ENCODE measurements at places on chromosomes 12 and 14.

DNA sequence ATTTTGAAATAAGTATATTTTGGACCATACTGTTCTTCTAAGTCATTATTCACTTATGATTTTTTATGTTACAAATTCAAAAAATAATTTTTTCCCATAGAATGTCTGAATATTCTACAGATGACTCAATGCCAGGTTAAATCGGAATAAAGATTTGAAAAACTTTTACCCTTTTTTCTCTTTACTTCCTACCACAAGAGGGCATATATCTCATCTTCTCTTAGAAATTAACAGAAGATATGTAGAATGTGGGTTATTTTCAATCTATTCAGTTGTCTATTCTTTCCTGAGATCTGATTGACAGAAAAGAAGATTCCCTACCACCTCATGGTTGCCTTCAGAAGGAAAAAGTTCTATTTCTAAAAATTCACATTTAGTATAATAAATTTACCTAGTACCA lies 53.0 kb upstream of the KITLG start:
- DNase-seq = peak; percentile 14

GRCh38 chr14:104882991-104883660 lies 18.1 kb downstream of the CEP170B start:
- no peak for DNase-seq

DNA sequence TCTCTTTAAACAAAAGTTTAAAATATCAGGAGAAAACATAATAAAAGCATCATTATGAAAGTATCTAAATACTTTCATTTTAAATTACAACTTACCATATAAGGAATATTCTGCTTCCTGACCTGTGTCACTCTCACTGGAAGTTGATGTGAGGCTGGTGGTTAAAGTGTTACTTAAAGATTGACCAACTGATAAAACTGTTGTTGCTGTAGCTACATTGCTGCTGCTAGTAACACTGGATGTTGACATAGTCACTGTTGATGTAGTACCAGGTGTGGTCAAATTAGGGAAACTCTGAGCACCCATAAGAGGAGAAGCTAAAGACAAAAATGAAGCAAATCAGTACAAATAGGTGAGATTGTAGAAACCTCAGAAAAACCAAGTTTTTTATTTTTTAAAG lies 79.9 kb downstream of the HECTD1 start:
- DNase-seq = no peak

GRCh38 chr14:103516426-103517173 lies 6.0 kb downstream of the CKB start:
- no peak for DNase-seq

DNA sequence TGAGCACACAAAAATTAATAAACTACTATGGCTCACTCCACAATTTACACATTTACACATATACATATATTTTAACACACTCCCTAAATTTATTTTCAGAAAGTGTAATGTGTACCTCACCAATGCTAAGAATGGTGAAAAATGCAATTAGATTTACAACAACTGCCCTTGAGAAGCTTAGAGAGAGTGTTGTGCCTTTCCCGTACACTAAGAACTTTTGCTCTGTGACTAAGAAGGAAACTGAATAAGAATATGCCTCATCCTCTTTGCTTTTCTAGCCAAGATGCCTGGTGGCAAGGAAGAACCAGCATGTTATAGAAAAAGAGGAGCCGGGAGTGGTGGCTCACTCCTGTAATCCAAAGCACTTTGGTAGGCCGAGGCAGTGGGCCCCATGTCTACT lies 62.3 kb downstream of the SINHCAF start:
- DNase-seq = no peak

GRCh38 chr14:89418452-89418851 lies 1.4 kb upstream of the FOXN3 start:
- no peak for DNase-seq

- DNase-seq = peak; percentile 43
Measured at GRCh38 chr12:29782871-29783772, 620 bp downstream of the TMTC1 start.

DNA sequence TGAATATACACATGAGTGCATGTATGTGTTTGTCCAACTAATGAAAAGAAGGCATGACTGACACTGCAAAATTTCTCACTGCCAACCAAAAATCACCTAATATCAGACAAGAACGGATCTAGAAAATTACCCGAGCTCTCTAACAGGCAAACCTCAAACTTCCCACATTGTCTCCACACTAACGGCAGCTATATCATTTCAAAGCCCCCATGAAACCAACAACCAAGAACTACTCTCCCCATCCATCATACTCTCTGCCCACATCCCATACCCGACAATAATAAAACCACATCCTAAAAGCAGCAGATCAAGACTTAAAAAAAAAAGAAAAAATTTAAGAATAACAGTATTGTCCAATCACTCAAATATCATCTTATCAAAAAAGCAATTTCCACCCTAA lies 227.1 kb downstream of the CEP128 start:
- DNase-seq = no peak

DNA sequence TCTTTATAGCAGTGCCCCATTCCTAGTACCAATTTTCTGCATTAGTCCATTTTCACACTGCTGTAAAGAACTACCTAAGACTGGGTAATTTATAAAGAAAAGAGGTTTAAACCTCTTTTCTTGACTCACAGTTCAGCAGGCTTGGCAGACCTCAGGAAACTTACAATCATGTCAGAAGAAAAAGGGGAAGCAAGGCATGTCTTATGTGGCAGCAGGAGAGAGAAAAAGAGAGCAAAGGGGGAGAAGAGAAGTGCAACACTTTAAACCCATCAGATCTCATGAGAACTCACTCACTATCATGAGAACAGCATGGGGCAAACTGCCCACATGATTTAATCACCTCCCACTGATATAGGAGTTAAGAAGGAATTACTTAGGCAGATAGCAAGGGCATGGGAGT lies 101.6 kb upstream of the PLEKHG7 start:
- no peak for DNase-seq

DNA sequence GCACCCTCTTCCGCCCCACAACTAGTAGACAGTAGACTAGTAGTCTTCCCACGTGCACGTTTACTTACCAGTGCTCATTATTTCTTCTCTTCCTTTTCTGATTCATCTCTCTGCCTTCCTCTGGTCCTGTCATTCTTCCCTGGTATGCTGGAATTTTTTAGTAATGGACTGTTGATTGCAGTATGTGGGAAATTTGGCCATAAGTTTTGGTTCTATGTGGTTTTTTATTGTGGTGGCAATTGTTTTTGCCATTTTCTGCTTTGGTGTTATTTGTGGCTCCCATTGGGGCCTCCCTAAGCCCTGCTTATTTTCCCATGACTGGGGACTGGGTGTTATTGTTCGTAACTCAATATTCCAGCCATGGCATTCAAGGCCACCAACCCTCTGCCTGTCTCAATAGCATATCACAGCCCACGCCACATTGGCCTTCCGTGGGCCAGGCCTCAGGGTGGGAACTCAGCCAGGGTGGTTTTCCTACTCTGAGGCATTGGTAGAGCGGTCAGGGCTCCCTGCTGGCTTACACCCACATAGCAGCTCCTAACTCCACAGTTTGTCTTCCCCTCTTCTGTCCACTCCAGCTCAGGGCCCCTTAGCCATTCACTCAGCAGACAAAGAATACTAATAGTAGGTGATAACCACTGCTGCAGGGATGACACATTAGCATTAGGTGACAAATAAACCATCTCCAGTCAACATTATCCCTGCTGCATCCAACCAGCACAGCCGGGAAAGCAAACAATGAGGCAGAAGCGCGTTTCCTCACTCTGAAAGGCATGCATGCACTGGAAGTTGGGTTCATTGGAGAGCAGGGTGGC lies 321.5 kb downstream of the CACNA1C start:
- peak; percentile 10 for DNase-seq

DNA sequence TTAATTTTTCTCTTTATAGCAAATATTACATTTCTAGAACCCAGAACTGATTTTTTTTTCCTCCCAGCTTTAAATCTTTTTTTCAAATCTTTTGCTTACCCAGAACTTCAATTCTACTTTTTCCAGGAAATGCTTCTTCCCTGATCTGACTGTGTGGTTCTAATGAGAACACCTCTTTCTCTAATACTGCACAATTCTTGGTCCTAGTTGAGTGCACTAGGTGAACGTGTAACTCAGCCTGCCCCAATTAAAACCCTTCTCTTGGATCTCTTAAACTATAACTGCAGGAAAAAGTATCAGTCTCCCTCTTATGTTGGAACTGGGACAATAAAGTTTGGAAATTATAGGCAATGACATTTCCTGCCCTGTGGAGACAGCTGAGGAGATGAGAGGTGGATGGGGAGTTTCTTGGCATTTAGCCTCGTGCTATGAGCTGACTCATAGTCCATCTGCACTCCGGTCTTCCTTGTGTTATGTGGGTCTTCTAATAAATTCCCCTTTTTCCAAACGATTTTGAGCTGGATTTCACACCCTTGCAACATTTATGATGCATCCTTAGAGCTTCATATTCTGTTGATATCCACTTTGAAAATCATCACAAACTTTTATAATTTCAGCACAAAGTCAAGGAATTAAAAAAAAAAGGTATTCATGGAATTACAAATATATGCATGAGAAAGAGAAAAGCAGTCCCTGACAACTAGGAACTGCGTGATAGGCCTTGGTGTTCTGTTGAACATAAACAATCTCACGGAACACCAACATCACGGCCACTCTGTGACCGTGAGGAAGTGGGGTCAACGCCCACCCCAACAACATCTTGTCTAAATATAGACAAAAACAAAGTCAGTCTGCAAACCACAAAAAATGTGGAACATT lies 52.4 kb downstream of the BRMS1L start:
- peak; percentile 93 for DNase-seq

DNA sequence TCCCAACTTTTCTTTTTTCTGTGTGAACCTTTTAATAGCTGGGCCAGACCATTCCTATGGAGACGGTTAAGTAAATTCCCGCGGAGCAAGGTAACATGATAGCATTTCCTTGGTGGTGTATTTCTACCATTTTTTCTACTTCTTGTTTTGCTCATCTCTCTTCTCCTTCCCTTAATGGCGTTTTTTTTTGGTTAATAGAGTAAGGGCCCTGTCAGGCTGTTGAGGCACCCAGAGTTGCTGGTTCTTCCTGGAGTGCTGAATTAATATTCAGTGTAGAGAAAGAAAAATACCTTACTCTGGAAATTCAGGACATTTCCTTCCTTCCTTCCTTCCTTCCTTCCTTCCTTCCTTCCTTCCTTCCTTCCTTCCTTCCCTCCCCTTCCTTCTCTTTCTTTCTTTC lies 137.6 kb downstream of the KTN1 start:
- DNase-seq = no peak

DNA sequence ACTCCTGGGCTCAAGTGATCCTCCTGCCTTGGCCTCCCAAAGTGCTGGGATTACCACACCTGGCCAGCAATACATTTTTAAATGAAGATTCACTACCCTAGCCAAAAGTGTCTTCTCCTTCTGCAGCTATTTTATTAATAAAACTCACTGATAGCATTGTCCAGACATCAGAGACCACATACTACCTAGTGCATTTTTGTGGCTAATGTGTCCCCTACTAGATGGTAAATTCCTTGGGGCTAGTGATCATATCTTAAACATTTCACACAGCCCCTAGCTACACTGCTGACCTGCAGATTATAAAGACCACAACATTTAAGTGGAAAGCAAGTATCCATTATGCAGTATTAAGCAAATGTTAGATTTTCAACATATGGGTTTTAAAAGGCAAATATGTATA lies 17.0 kb downstream of the DTD2 start:
- no peak for DNase-seq

GRCh38 chr12:24997496-24997895 lies 48.6 kb upstream of the BCAT1 start:
- peak; percentile 8 for DNase-seq

DNA sequence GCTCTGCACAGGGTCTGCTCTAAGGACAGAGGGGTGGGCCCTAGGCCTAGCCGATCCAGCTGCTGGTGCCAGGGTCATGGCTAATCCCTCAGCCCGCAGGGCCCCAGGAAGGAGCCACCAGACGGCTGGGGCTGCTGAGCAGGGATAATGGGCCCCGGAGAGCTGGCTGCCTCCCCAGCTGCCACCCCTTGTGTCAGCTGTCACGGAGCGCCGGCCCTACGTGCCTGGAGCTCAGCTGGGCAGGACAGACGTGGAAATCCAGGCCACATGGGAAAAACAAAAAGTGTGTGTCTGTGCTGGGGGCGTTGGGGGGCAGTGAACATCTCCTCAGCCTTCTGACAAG lies 36.2 kb downstream of the CHGA start:
- peak; percentile 12 for DNase-seq

GRCh38 chr14:36748610-36749213 lies 87.1 kb downstream of the PAX9 start:
- no peak for DNase-seq

DNA sequence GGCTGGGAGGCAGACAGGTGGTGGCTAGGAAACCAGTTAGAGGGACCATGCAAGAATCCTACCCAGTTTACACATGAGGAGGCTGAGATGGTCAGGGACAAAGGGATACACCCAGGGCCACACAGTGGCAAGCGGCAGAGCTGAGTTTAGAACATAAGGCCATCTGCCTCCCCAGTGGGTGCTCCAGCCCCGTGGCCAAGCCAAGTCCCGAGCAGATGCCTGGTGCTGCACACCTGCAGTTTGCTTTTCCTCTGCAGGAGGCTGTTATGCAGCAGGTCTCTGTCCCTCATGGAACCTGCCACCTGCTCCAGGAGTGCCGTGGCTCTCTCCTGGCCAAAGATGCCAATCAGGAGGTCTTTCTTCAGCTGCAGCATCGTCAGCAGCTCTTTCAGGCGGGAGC lies 70.8 kb downstream of the SYNE3 start:
- DNase-seq = no peak

- DNase-seq = no peak
Measured at GRCh38 chr12:56122637-56123036, 4.6 kb downstream of the ZC3H10 start.

GRCh38 chr14:33945210-33946088 lies 5.4 kb downstream of the EGLN3 start:
- DNase-seq = no peak
